Stimulated activated CD4-positive, alpha-beta T cell treated with anti-CD3 and anti-CD28 coated beads, TNF-alpha, amount 100 ng/mL, for 1 hour (primary cell): ENCODE measurements at places on chromosomes 2 and 18.

DNA sequence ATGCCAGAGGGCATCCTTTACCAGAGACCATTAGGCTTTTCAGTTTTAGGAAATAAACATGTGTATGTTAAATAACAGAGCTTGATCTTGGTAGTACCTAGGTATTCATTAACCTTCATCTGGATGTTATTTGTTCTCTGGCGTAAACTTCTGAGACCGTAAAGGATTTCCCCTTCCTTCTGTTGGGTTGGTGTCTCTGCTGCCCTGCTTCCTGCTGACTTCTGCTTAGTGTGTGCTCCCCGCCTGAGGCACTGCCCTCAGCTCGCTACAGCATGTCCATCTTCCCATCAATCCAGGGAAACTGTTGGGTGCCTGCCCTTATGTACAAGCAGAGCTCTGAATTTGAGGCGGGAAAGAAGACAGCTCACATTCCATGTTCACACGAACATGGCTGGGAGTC, 177.9 kb downstream of the TPGS2 start:
- no peak for DNase-seq

DNA sequence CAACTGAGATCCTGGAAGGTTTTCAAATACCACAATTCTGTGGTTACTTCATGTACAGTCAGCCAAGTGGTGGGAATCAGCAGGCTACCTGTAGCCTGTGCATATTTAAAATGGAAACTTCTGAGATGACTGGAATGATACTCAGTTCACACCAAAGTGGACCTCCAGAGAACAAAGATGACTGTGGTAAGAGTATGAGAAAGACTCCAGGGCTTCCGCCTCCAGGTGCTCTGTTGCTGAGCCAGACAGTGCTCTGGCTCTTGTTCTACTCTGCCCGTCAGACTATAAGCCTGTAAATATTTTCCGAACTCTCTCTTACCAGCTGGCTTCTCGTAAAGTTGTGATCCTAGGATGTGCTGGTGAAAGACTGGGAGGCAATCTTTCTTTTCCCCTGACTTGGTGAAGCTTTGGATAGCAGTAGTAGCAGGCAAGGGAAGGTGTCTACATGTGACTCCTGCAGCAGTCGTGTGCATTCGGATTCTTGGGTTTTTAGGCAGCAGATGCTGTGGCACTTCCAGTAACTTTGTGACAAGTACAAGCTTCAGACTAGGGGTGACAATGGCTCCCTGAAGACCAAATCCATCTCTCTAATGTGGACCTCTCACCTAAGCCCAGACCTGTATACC, 23.1 kb downstream of the ST3GAL5 start:
- no peak for DNase-seq

- DNase-seq: no peak
Measured at GRCh38 chr2:229057976-229058553, 213.0 kb downstream of the PID1 start.

DNA sequence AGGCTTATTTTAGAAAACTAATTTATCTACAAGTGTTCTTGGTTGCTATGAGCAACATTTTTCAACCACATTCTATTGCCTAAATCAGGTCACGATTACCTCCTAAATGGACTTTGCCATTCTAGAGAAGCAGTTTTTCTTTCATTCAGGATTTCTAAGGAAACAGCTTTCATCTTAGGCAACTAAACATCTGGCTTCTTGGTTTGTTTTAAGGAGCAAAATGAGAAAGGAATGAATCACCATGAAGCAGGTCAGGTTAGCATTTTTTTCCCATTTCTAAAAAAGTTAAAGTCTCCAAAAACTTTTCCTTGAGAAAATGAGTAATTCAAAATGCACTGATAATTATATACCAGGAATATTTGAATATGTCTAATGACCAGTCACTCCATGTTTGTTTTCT, 114.8 kb downstream of the GAREM1 start:
- no peak for DNase-seq

GRCh38 chr18:3212657-3213056, 7.1 kb downstream of the MYOM1 start:
- no peak for DNase-seq

- DNase-seq: no peak
Measured at GRCh38 chr2:179701524-179702110, 159.8 kb downstream of the ZNF385B start.

- peak; percentile 13 for DNase-seq
Measured at GRCh38 chr2:11582862-11583752, 49.3 kb downstream of the GREB1 start.

- no peak for DNase-seq
Measured at GRCh38 chr2:236393581-236393980, 129.4 kb upstream of the ASB18 start.

GRCh38 chr2:88857951-88858411, 166.5 kb downstream of the RPIA start:
- no peak for DNase-seq

GRCh38 chr2:199602896-199603717, 145.4 kb upstream of the SATB2 start:
- no peak for DNase-seq

DNA sequence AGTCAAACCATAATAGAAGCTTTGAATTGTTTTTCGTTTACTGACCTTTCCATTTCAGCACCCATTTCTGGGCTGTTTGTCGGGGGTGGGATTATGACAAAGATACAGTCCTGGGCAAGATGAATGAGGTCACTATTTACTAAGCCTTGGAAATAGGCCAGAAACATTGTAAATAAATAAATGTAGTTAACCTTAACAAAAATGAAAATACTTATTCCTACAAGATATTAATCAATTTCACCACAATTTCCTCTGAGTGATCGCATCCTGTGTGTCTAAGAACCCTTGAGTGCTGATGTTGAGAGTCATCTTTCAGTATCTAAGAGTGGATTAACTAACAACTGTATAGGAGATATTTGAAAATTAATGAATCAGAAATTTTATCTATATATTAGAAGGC, 14.0 kb downstream of the ITGA4 start:
- DNase-seq: no peak

DNA sequence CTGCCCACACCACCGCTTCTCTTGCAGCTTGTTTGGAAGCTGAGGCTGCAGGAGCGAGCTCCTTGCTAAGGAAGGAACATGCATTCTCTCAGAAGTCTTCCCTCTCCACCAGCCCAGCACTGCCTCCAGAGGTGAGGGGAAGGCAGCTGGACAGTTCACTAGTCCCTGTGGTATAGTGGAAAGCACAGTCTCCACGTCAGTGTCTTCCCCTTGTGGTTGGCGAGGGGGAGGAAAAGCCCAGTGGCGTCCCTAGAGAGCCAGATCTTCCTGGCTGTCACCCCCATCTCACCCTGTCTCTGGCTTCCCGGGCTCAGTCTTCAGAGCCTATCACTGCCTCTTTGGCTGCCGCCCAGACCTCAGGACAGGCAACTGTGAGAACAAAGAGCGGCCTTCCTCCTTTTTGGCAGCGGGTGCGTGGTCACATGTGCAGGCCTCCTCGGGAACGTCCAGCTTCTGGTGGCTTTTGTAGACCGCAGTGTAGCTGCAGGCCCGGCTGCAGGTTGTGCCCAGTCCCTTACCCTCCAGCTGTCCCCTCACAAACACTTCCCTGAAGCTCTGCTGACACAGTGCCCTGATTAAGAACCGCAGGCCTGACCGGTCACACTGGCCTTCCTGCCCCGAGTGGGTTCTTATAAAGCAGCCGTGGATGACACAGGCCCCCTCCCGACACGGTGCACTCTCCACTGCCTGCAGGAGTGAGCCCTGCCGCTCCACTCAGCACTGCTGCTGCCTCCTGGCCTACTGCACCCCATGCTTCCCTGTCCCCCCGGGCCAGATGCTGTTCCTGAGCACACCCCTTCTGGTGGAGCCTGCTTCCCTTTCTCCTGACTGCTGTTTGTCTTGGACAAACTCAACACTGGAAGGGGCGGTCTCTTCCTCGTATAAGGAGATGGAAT, 90.9 kb downstream of the RNF144A start:
- no peak for DNase-seq

GRCh38 chr2:50752237-50752636, 279.7 kb downstream of the NRXN1 start:
- DNase-seq: no peak

GRCh38 chr2:168611091-168611490, 155.0 kb downstream of the CERS6 start:
- no peak for DNase-seq

GRCh38 chr2:74290466-74291217, 52.6 kb downstream of the SLC4A5 start:
- DNase-seq: no peak

GRCh38 chr2:220296174-220296573, 668.7 kb downstream of the SLC4A3 start:
- no peak for DNase-seq
